Islet precursor cell (in vitro differentiated cells): ENCODE measurements at places on chromosomes 16 and 17.
A peak's percentile ranks its signal among the peaks of the same experiment; 100 is the strongest.

DNA sequence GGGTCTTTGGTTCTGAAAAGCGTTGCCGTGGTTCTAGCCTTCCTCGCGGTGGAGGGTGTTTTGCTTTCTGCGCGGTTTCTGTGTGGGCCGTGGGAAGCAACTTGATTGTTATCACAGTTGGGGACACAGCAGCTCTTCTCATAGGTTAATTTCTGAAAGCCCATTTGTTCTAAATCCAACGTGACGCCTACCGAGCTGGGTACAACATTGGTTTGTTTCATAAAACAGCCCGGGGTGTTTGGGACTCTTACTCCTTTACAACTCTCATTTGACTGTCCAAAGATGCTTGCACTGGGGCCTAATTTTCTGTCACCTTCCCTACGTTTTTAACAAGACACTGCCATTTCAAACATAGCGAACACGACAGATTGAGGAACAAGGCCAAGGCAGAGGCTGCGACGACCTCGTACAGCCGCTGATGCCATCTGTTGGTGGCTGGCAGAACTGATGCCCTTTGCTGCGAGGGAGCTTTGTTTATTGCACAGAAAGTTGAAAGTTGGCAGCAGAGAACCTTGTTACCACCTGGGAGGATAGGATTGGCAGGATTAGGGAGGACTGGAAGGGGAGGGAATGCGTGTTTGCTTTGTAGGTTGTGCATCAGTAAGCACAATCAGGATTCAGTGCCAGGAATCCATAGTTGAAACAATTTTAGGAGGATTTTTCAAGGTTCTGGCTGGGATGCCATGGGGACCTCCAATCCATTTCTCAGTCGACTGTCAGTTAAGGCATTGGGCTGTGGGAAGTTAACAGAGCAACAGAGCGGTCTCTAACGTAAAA, 98.3 kb downstream of the PITPNC1 start:
- peak; percentile 88 for DNase-seq

DNA sequence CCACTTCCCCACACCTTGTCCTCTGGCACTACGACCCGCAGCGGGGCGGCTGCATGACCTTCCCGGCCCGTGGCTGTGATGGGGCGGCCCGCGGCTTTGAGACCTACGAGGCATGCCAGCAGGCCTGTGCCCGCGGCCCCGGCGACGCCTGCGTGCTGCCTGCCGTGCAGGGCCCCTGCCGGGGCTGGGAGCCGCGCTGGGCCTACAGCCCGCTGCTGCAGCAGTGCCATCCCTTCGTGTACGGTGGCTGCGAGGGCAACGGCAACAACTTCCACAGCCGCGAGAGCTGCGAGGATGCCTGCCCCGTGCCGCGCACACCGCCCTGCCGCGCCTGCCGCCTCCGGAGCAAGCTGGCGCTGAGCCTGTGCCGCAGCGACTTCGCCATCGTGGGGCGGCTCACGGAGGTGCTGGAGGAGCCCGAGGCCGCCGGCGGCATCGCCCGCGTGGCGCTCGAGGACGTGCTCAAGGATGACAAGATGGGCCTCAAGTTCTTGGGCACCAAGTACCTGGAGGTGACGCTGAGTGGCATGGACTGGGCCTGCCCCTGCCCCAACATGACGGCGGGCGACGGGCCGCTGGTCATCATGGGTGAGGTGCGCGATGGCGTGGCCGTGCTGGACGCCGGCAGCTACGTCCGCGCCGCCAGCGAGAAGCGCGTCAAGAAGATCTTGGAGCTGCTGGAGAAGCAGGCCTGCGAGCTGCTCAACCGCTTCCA, 2.6 kb downstream of the METTL26 start:
- DNase-seq: no peak

- peak; percentile 76 for DNase-seq
These were observed 516 bp downstream of the SLC16A6 start for GRCh38 chr17:68290268-68290954.

GRCh38 chr16:74888888-74889287, 96.0 kb downstream of the WDR59 start:
- no peak for DNase-seq

DNA sequence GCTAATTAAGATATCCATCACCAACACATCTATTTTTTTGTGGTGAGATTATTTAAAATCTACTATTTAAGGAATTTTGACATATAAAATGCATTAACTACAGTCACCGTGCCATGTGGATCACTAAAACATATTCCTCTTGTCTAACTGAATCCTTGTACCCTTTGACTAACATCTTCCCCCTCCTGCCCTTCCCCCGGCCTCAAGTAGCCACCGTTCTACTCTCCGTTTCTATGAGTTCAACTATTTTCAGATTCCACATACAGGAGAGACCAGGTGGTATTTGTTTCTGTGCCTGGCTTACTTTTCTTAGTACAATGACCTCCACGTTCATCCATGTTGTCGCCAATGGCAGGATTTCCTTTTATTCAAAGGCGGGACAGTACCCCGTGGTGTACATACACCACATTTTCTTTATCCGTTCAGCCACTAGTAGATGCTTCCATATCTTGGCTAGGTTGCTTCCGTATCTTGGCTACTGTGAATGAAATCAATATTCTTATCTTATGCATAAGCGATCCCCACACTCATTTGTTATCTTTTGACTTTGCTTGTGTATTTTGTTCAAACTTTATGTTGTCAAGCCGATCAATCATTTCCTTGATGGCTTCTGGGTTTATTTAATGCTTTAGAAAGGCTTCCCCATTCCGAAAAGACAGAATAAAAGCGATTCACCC, 134.7 kb downstream of the KCNJ12 start:
- peak; percentile 14 for DNase-seq

- peak; percentile 84 for DNase-seq
These were observed 9.5 kb upstream of the IGFBP4 start for GRCh38 chr17:40433551-40434415.

DNA sequence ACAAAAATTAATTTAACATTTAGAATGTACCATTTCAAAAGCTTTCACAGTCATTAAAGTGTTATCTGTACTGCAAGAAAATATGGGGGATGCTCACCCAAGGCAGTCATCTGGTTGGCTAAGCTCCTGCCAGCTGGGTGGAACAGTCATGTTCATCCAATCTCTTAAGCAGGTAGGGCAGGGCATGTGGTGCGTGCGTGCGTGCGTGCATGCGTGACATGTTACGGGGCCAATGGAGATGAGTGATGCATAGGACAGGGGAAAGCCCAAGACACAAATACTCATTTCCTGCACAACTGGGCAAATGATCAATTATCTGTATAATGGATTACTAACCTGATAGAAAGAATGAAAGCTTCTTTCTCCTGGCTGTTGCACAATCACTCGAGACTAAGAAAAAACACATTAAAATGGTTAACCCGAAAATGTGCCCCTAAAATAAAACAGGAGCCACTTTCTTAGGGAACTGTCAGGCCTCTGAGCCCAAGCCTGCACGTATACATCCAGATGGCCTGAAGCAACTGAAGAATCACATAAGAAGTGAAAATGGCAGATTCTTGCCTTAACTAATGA, 104.4 kb downstream of the MYO1D start:
- no peak for DNase-seq

DNA sequence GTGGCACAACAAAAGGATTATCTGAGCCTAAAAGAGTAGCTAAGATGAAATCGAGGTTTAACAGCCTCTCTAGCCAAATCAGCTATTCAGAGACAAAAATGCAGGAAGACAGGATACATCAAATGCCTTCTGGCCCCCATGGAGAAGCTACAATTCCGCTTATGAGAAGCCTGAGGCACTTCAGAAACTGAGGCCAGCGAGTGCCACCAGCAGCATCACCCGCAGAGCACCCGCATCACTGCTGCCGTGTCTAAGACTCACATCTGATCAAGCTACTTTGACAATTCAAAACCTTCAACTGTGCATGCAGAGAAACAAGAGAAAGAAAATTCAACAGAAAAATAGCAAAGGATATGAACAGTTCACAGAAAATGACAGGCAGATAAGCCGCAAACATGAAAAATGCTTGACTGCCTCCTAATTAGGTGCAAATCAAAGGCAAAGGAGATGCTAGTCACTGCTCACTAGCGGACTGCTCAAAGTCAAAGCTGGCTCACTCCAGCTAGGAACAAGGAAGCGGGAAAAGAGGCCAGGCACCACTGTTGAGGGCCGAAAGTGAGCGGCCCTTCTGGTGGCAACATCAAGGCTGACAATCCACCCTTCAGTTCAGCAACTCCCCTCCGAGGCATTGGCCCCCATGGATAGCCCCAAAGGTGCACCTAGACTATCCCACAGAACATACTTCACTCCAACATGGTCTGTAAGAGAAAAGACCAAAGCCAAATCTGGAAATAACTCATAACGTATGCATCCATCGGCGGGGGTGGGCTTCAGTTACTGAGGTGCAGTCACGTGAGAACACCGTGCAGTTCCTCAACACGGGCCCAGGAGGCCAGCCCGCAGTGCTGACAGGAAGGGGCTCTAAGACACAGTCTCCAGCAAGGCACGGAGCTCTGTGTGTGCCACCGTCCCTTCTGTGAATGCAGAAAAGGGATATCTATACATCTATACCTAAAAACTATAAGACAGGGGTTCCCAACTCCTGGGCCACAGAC, 12.0 kb downstream of the MTHFSD start:
- no peak for DNase-seq

DNA sequence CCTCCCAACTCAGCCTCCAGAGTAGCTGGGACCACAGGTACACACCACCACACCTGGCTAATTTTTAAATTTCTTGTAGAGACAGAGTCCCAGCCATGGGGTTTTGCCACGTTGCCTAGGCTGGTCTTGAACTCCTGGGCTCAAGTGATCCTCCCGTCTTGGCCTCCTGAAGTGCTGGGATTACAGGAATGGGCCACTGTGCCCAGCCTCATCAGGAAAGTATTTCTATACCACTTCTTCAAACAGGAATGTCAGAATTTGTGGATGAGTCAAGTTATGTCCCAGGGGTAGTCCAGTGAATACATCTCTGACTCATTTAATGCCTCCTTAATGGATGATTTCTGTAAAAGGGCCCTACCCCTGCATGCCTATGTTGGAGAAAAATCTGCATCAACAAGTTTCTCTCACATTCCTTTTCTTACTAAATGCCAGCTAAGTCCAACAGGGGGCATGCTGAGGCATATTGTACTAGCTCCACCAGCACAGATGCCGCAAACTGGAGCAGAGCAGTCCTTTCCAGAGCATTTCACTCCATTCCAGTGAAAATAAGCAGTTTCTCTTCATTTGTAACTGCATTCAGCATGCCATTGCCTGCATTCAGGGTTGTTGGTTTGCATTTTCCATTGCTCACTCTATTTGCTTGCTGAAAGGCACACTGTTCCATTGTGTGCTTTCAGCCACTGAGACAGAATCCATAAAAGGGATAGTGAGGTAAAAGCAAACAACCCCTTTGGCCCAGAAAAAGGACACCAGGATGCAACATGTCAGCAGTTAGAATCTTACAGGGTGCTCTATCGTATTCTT, 5.3 kb upstream of the CAVIN1 start:
- peak; percentile 93 for DNase-seq

DNA sequence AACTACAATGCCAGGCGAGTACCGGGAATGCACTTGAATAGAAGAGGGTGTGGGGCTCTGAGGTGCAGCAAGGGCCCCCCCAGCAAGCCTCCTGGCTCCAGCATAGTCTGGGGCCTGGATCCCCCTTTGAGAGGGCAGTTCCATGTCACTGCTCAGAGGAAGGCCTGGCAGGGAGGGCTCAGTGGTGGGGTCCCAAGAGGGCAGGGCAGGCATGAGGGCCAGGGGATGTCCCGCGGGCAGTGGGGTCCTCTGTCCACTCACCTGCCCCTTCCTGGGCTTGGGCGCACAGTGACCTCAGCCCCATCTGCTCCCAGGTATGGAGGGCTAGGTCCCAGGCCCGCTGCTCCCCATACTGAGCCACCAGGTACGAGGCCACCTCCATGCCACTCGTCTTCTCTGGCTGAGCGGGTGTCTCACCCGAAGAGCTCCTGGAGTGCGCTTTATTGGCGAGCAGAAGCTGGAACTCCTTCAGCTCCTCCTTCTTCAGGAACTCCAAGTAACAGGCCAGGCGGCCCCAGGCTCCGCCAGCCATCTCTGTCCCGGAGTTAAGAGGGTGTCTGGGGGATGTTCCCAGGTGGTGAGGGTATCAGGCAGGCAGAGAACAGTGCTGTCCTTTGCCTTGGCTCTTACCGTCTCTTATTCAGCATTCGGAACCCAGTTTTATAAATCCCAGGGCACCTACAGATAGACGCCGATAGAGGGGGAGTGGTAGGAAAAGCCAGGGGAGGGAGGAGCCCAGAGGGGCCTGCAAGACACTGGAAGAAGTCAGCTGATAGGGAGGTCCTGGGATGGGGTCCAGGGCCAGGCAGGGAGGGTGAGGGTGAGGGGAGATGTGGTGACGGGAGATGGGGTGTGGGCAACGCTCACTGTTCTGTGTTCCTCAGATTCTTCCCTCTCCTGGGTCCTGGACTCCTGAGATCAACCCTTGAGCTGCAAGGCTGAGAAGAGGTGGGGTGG, 605 bp downstream of the NLRP1 start:
- no peak for DNase-seq

GRCh38 chr16:89498839-89499238, 8.5 kb upstream of the ANKRD11 start:
- DNase-seq: no peak

- DNase-seq: no peak
These were observed 2172.0 kb downstream of the TP53TG3F start for GRCh38 chr16:35631261-35631945.

GRCh38 chr17:81480140-81481072, 32.2 kb downstream of the ACTG1 start:
- no peak for DNase-seq

- DNase-seq: no peak
These were observed 1067.9 kb upstream of the EEF2KMT start for GRCh38 chr16:6165330-6165979.

GRCh38 chr17:28751600-28752366, 8.0 kb downstream of the TRAF4 start:
- DNase-seq: no peak

- DNase-seq: no peak
These were observed 3.7 kb downstream of the TMUB2 start for GRCh38 chr17:44190481-44190880.

GRCh38 chr16:17368446-17368845, 102.3 kb downstream of the XYLT1 start:
- DNase-seq: no peak

- no peak for DNase-seq
These were observed 171.1 kb downstream of the ABCC12 start for GRCh38 chr16:47984669-47985068.

DNA sequence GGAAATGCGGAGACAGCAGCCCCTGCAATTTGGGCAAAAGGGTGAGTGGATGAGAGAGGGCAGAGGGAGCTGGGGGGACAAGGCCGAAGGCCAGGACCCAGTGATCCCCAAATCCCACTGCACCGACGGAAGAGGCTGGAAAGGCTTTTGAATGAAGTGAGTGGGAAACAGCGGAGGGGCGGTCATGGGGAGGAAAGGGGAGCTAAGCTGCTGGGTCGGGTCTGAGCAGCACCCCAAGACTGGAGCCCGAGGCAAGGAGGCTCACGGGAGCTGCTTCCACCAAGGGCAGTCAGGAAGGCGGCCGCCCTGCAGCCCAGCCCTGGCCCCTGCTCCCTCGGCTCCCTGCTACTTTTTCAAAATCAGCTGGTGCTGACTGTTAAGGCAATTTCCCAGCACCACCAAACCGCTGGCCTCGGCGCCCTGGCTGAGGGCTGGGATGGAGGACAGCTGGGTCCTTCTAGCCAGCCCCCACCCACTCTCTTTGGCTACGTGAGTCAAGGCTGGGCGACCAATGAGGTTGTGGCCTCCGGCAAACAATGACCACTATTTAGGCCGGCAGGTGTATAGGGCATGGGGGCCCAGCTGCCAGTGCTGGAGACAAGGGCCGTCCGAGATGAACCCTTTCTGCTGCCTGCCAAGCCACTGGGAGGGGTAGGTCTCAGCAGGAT, 507 bp downstream of the SERPINF1 start:
- peak; percentile 63 for DNase-seq
